HCT116 (cell line): ENCODE measurements at places on chromosomes 16 and 17.

DNA sequence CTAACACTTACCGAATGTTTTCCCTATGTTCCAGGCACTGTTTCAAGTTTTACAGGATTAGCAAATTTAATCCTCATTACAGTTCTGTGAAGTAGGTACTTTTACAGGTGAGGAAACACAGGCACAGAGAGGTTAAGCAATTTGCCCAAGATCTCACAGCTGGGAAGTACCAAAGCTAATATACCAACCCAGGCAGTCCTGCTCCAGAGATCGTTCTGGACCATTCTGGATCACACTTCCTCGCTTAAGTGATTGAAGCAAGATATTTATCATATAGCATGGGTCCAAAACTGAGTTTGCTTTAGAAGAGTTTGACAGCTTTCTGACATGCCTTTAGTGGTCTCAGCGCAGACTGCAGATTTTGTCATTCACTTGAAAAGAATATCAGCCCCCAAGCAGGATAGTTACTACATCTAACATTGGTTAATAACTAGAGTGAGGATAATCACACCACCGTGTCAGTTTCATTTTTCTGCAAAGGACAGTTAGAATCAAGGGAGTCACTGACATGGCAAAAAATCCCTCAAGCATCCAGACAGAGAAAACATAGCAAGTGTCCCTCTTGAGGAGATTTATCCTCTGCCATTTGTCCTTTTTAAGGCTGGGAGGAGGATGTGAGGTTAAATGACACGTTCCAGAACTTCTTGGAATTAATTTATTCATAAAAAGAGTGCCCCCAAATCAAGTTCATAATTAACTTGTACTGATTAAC lies 5.1 kb downstream of the HS3ST3B1 start:
- no peak for DNase-seq

- DNase-seq, result no peak
These were observed 71.4 kb downstream of the ABR start for GRCh38 chr17:1108478-1108764.

- peak; percentile 64 for DNase-seq
These were observed 9.4 kb downstream of the SNX20 start for GRCh38 chr16:50671644-50672260.

DNA sequence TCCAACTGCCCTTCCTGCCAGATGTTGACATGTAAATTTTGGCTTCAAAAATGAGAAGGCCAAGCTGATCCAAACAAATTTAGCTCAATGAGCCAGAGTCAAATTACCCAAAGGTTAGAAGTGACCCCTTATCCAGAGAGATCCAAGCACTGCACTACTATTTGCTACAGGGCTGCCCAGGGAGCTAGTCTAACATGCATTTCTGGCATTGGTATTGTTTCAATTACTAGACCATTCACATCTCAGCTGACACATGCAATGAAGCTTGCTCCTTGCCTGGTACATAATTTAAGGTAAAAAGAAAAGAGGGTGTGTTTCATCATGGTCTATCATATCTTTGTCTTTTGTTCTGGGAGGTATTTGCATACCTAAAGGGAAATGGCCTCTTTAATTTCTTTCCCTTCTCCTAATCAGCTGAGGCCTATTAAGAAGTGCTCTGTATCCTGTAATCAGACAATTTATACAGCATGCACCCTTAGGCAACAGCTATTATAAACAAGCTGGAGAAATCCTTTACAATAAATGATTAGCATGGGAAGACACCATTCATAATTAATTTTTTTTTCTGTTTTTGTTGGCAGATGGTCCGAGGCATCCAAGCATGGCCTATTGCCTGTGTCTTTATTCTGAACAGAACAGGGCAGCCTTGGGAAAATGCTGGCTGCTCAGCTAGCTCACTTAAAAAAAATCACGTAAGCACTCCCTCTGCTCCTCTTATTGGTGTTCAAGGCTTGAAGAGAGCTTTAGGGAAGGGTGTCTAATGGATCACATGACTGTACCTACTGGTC lies 161.5 kb upstream of the SALL1 start:
- DNase-seq, result no peak

DNA sequence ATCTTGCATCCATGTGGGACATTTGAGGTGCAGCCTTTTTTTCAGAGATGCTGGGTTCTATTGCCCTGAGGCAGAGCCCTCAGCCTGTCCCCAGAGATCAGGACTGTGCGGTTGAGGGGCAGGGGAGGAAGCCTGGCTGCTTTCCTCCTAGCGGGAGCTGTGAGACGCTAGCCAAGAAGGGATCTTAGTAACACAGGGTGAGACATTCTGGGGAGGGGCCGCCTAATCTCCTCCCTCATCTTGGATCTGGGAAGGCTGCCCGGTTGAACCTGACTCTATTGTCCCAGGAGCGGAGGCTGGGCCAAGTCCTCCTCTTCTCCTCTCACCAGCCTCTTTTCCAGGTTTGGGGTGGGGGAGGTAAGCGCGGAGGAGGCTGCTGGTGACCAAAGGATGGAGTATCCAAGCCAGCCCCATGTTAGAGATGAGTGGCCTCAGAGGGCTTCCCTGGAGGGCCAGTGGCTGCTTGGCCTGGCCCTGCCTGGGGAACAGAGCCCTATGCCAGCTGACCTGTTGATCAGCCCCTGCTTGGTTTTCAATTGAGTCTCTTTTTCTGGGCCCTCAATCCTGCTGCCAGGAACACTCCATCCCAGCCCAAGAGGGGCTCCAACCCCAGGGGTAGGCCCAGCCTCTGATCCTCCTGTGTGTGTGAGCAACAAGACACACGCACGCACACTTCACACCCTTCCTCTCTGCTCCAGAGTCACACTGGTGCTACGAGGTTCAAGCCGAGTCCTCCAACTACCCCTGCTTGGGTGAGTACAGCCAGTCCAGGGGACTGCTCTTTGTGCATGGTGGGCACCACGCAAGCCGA lies 5.0 kb downstream of the CA4 start:
- DNase-seq, result no peak

- no peak for DNase-seq
These were observed 8.0 kb upstream of the APPBP2 start for GRCh38 chr17:60534010-60534555.

- no peak for DNase-seq
These were observed 10.8 kb upstream of the RIPOR1 start for GRCh38 chr16:67517661-67518423.

GRCh38 chr17:10984220-10984619 lies 146.3 kb upstream of the PIRT start:
- no peak for DNase-seq

GRCh38 chr16:83955218-83956130 lies 2.4 kb downstream of the OSGIN1 start:
- DNase-seq, result no peak

GRCh38 chr17:7929158-7930023 lies at the start of gene KCNAB3:
Gene KCNAB3 (minus strand): TSS chr17:7929856. CDS start chr17:7929435, 421 bp downstream.
- DNase-seq, result no peak
